ENCODE measurements at places on chromosomes 1 and 21. TPM values are rescaled to one million over a fixed set of nuclear protein-coding genes. Genes with fewer than 3 reads are reported as not detected.

- DNase-seq, result no peak
Observed at GRCh38 chr21:30083225-30083945, 83.2 kb downstream of the CLDN17 start.

- DNase-seq, result no peak
Observed at GRCh38 chr1:167022384-167022783, 33.3 kb downstream of the MAEL start.

- DNase-seq, result peak; percentile 97
Observed at GRCh38 chr1:235069577-235070563, 58.8 kb downstream of the TOMM20 start.

GRCh38 chr1:97151651-97152050 lies 430.1 kb downstream of the PTBP2 start:
- DNase-seq, result no peak

DNA sequence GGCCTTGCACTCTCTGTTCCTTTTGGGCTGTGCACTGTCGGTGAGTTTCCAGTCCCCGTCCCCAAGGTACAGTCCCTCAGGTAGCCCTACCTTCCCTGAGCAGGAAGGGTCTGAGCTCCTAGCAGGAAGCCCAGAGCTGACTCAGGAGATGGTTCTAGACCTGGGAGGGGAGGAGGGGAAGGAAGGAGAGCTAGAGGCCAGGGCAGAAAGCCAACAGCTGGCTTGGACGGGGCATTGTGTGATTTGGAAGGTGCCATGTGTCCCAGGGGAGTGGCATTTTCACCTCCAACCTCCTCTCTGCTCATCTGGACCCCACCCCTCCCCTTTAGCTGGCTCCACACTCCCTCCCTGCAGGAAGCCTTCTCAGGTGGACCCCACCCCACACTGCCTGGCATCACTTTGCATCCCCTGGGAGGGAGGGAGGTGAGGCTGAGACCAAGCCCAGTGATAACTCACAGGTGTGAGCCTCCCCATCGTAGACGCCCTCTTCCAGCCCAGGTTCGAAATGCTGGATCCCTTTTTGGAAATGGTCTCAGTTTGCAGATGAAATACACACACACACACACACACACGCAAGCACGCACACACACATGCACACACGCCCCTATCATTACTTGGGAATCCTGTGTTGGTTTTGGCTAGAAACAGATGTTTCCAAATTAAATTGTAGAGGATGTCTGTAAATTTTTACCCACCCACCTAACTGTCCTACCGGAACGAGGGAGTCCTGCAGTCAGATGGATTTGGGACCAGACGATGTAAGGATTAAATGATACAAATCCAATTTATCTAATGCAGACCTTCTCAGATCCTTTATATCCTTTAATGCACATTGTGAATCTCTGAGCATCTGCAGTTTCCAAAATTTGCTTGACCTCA lies 19.7 kb upstream of the IFNLR1 start:
- no peak for DNase-seq

DNA sequence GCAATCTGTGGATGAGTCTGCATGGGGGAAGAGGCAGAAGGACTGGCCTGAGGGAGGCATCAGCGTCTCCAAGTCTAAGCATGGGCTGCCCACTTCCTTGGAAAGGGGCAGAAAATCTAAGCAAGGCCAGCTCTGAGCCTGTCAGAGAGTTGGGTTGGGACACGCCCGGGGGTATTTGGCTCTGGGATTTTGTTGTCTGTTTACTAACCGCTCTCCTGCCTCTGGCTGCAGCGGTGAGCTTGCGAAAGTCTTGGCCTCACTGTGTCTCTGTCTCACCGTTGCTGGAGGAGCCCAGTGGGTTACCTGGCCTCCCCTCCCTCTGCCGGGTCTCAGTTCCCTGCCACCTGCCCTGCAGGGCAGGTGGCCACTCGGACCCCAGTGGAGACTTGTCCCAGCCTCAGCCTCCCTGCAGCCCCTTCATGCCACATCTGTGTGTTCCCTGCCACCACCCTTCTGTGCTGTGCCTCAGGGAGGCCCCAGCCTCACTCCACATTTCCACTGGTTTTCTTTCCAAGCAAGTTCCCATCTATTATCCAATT lies 33.7 kb downstream of the EDN2 start:
- DNase-seq, result no peak

- DNase-seq, result no peak
Observed at GRCh38 chr1:38465460-38465859, 394.1 kb downstream of the RRAGC start.

GRCh38 chr21:43598416-43599120 lies 60.7 kb downstream of the HSF2BP start:
- DNase-seq, result peak; percentile 82

- peak; percentile 32 for DNase-seq
Observed at GRCh38 chr1:176517484-176517883, 54.5 kb downstream of the PAPPA2 start.

DNA sequence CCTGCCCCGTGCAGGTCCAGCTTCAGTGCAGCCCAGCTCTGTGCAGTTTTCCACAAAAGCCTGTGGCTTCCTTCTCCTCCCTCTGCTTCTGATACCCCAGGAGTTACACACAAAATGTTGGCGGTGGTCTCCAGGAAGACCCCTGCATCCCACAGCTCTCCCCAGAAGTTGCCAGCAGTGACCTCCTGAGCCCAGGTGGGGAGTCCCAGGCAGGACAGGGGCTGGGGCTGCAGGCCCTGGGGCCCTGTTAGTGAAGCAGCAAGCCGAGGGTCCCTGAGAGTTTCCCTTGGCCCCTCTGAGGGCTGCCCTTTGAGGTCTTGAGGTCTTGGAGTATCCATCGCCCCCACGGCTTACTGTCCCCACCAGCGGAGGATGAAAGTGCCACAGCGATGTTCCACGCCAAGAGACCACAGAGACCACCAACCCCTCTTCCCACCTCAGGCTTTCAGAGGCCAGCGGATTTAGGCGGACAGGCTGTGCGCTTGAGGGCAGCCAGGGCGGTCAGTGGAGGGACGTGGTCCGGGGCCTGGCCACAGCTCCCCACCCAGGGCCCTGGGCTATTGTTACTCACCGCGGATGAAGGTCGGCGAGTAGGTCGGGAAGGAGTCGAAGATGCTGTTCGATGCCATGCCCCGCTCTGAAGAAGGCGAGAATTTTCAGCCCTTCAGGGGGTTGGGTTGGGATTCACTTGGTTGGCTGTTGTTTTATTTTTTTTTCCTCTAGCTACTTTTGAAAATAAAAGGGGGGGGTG lies 34.0 kb upstream of the RUNX3 start:
- DNase-seq, result peak; percentile 89

- no peak for DNase-seq
Observed at GRCh38 chr1:203564024-203564423, 62.6 kb upstream of the ATP2B4 start.

GRCh38 chr1:30962609-30963508 lies 54.3 kb upstream of the SDC3 start:
- DNase-seq, result no peak

DNA sequence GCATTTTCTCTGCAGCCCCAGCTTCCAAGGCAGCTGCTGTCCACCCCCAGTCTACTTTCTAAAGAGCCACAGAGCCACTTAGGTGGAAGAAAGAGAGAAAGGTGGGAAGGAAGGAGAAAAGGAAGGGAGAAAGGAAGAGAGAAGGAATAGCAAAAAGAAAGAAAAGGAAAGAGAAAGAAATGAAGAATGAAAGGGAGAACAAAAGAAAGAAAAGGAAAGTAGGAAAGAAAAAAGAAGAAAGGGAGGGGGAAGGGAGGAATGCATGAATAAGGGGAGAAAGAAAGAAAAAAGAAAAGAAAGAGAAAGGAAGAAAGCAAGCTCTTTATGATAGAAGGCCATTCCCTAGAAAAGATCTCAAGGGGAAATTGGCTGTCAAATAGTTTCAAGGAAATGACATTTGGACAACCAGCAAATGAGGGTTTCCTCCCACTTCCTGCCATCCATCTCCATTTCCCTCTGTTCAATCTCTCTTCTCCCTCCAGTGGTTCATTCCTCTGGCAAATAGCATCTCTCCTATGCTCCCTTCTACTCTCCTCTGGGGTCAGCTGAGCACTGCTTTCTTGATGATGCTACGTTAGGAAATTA lies 3.4 kb upstream of the CSF1 start:
- no peak for DNase-seq

The YIPF1 gene
- total RNA-seq, result 29.0 TPM

The SESN2 gene
- total RNA-seq, result 6.8 TPM

The CENPL gene
- 39.3 TPM for total RNA-seq

The SLC35F3 gene
- 4.9 TPM for total RNA-seq

The MAP3K21 gene
- total RNA-seq, result not detected

The MPC2 gene
- 55.2 TPM for total RNA-seq

The EPB41 gene
- total RNA-seq, result 12.8 TPM

The SH2D5 gene
- 0.20 TPM for total RNA-seq

The MOB3C gene
- total RNA-seq, result 7.0 TPM

The ASAP3 gene
- 8.4 TPM for total RNA-seq

The TMCO4 gene
- total RNA-seq, result 13.2 TPM

The LCE6A gene
- total RNA-seq, result not detected

The FAM163A gene
- total RNA-seq, result not detected

The DCST2 gene
- total RNA-seq, result not detected

Measured in RPMI7951 (cell line).